ENCODE measurements at places on chromosomes 1 and 21. TPM values are rescaled to one million over a fixed set of nuclear protein-coding genes. Genes with fewer than 3 reads are reported as not detected.
A peak's percentile ranks its signal among the peaks of the same experiment; 100 is the strongest.

The RGS2 gene
- 35.3 TPM for total RNA-seq

The NBPF10 gene
- total RNA-seq, result 3.7 TPM

The OPTC gene
- not detected for total RNA-seq

The PSRC1 gene
- 4.2 TPM for total RNA-seq

The LEFTY2 gene
- total RNA-seq, result not detected

The PGBD2 gene
- total RNA-seq, result 10.2 TPM

The DENND2C gene
- total RNA-seq, result 4.7 TPM

The ZYG11A gene
- total RNA-seq, result 0.12 TPM

GRCh38 chr1:60916906-60917305 is 165.5 kb upstream of the NFIA start:
- no peak overlapping the region for H3K4me3 ChIP-seq
- DNase-seq, result no peak
- no peaks in the 10 kb centered on the region for H3K27me3 ChIP-seq
- no peaks in the 10 kb centered on the region for H3K36me3 ChIP-seq
- H3K27ac ChIP-seq, result no peak overlapping the region

- no peak overlapping the region for H3K27ac ChIP-seq
- H3K4me3 ChIP-seq, result no peak overlapping the region
- H3K27me3 ChIP-seq, result no peaks in the 10 kb centered on the region
- H3K36me3 ChIP-seq, result no peaks in the 10 kb centered on the region
- H3K4me1 ChIP-seq, result no peaks in the 10 kb centered on the region
Observed at GRCh38 chr21:41186755-41187536, 19.0 kb downstream of the BACE2 start.

GRCh38 chr1:8251635-8252034 is 66.3 kb upstream of the SLC45A1 start:
- peak overlapping the region; percentile 66 for H3K27ac ChIP-seq
- H3K4me1 ChIP-seq, result no peaks in the 10 kb centered on the region
- no peaks in the 10 kb centered on the region for H3K36me3 ChIP-seq

DNA sequence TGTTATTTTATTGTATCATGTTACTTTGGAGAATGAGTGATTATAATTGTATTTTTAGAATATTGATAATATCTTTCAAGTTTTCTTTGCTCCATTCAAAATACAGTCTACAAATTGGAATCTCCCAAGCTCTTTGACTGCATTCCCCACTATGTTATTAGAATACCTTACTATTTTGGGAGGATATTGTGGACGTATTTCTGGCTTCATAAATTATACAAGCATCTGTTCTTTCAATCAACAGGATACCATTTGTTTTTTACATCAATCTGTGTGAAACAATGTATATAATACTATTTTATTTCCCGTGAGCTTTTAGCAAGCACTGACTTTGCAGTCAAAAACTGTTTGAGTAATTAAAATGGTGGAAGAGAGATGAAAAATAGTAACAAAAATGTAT is 226.5 kb downstream of the PTPRC start:
- H3K4me3 ChIP-seq, result no peak overlapping the region
- H3K36me3 ChIP-seq, result peaks cover 2% of the 10 kb centered on the region
- no peak for DNase-seq
- H3K4me1 ChIP-seq, result no peaks in the 10 kb centered on the region
- no peaks in the 10 kb centered on the region for H3K27me3 ChIP-seq

- no peaks in the 10 kb centered on the region for H3K27me3 ChIP-seq
- no peak overlapping the region for H3K4me3 ChIP-seq
- H3K27ac ChIP-seq, result no peak overlapping the region
- H3K4me1 ChIP-seq, result no peaks in the 10 kb centered on the region
- DNase-seq, result no peak
Observed at GRCh38 chr1:231973830-231974229, 347.2 kb downstream of the DISC1 start.

DNA sequence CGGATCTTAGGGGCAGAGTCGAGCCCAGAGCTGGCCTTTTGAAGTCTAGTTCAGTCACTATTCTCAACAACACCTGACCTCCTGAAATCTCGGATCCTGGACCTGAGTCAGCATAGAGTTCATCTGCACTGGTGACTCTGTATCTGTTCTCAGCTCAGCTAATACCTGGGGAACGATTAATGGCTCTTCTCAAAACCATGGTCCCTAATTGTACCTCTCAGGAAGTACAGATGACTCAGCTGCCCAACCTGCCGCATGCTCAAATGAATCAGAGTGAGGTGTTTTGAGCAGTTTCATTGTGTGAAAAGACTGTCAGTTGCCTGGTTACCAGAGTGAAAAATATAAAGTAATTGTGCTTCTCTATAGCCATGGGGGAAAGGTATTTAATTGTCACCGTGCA is 89.2 kb downstream of the SLC35F3 start:
- no peaks in the 10 kb centered on the region for H3K27me3 ChIP-seq
- no peak overlapping the region for H3K27ac ChIP-seq
- no peaks in the 10 kb centered on the region for H3K36me3 ChIP-seq
- no peaks in the 10 kb centered on the region for H3K4me1 ChIP-seq
- DNase-seq, result no peak

- H3K27me3 ChIP-seq, result no peaks in the 10 kb centered on the region
- no peaks in the 10 kb centered on the region for H3K36me3 ChIP-seq
- H3K4me3 ChIP-seq, result no peak overlapping the region
- H3K4me1 ChIP-seq, result peaks cover 21% of the 10 kb centered on the region
- H3K27ac ChIP-seq, result no peak overlapping the region
Observed at GRCh38 chr1:179812501-179813292, 64.9 kb downstream of the TOR1AIP2 start.

GRCh38 chr1:188668083-188668482 is 1809.6 kb downstream of the BRINP3 start:
- H3K27me3 ChIP-seq, result no peaks in the 10 kb centered on the region
- no peak for DNase-seq
- no peak overlapping the region for H3K27ac ChIP-seq
- H3K4me1 ChIP-seq, result no peaks in the 10 kb centered on the region

DNA sequence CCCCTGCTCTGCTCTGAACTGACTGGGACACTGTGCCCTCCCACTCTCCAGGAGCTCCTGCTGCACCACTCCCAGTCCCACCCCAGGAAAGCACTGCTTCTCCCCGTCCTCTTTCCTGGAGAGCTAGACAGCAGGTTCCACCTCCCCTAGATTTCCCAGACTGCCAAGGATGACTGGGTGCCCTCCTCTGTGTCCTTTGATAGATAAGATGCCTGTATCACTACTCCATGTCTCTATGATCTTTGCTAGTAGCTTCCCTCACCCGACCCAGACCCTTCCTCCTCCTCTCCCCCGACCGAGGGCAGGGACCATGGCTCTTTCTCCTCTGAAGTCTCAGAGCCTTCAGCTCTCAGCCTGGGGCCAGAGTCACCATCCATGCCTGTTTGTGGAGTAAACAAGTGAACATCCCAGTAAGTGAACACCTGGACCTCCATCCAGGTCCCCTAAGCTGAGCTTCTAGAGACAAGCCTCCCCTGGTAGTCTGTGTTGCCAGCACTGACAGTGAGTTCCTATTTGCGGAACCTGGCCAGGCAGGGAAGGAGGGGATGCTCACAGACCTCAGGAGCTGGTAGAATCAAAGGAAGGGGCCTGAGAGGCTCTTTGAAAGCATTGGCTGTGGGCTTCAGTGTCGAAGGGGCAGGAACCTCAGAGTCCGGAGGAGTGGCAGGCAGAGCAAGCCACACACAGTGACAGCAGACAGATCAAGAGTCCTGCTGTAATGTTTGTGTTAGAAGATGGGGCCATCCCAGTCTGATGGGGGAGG is 104.0 kb downstream of the PAX7 start:
- no peaks in the 10 kb centered on the region for H3K27me3 ChIP-seq
- H3K4me1 ChIP-seq, result no peaks in the 10 kb centered on the region
- no peaks in the 10 kb centered on the region for H3K36me3 ChIP-seq
- no peak overlapping the region for H3K27ac ChIP-seq
- no peak for DNase-seq

GRCh38 chr1:217088521-217089284 is 365.5 kb upstream of the ESRRG start:
- DNase-seq, result no peak
- no peaks in the 10 kb centered on the region for H3K4me1 ChIP-seq
- H3K4me3 ChIP-seq, result no peak overlapping the region
- no peaks in the 10 kb centered on the region for H3K36me3 ChIP-seq
- peaks cover 32% of the 10 kb centered on the region for H3K27me3 ChIP-seq

DNA sequence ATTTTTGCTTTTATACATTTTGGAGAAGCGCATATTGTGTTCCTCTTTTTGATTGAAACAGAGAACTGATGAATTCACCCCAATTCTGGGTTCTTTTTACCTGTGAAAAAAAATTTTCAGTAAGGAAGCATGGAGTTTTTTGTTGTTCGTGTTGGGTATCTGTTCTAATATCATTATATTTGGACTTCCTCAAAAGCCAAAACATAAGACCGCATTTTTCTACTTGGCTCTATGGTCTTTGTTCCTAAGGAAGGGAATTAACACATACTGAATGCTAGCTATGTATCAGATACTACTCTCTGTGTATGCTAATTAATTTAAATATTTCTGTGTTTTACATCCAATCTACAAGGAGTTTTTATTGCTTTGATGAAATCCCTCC is 12.9 kb downstream of the EPB41 start:
- peaks cover 37% of the 10 kb centered on the region for H3K4me1 ChIP-seq
- no peaks in the 10 kb centered on the region for H3K27me3 ChIP-seq
- no peak for DNase-seq
- H3K4me3 ChIP-seq, result no peak overlapping the region

DNA sequence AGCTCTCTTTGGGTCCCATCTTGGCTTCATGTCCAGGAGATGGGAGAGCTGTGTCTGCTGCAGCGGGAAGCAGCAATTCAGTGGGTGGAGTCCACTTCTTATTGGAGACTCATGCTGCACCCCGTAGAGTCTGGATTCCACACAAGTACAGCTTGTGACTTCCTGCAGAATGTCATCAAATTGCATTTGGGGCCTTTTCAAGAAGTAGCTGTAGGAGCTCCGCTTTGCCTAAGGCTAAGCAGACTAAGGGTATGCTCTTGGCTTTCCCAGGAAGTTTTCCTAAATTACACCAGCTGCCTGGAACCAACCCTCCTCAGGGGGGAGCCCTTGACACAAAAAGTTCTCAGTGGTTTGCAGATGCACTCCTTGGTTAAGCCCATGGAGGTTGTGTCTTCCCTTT is 5.7 kb upstream of the MOB3C start:
- H3K4me1 ChIP-seq, result peaks cover 2% of the 10 kb centered on the region
- no peak for DNase-seq
- no peak overlapping the region for H3K4me3 ChIP-seq
- H3K27me3 ChIP-seq, result no peaks in the 10 kb centered on the region
- no peaks in the 10 kb centered on the region for H3K36me3 ChIP-seq

DNA sequence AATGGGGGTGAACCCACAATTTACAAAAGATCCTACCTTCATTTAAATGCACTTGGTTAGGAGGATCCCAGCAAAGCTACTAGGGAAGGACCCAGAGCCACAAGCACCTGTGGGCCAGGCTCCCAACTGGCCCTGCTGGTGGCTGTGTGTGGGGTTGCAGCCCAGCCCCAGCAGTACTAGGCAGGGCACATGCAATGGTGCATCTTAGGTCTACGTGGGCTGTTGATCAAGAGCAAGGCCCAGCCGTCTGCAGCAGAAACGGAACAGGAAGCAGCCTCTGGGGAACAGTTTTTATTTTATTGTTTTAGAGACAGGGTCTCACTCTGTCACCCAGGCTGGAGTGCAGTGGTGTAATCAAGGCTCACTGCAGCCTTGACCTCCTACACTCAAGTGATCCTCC is 134.1 kb upstream of the RAB4A start:
- H3K27ac ChIP-seq, result no peak overlapping the region
- no peaks in the 10 kb centered on the region for H3K27me3 ChIP-seq
- no peaks in the 10 kb centered on the region for H3K36me3 ChIP-seq
- no peak overlapping the region for H3K4me3 ChIP-seq

DNA sequence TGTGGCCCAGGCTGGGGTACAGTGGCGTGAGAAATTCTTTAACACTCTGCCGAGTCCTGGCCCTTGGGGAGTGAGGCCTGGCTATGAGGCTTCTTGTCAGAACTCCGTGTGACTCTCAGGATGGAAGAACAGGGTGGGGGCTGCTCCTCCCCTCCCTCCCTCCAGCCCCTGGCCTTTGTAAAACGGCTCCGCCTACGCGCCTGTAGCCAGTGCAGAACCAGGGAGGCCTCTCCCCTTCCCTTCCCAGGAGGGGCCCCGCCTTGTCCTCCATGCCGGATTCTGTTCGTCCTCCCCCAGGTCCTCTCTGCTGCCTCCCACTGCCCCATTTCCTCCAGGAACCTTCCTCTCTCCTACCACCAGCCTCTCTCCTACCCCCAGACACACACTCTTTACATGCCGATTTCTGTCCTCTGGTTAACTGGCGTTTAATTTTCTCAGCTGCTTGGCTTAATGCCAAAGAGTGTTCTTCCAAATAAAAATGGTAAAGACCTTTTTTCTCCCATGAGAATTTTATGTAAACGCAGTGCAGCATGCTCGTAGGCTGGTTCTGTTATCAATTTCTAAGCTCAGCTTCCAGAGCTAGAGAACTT is 21.0 kb downstream of the PDE9A start:
- peaks cover 5% of the 10 kb centered on the region for H3K4me1 ChIP-seq
- no peaks in the 10 kb centered on the region for H3K36me3 ChIP-seq
- DNase-seq, result no peak
- H3K27ac ChIP-seq, result no peak overlapping the region
- no peak overlapping the region for H3K4me3 ChIP-seq

GRCh38 chr1:6601923-6602668 is 573 bp downstream of the KLHL21 start:
- peaks cover 23% of the 10 kb centered on the region for H3K4me1 ChIP-seq
- peak overlapping the region; percentile 52 for H3K4me3 ChIP-seq
- peak; percentile 88 for DNase-seq
- peaks cover 22% of the 10 kb centered on the region for H3K36me3 ChIP-seq
- H3K27ac ChIP-seq, result peak overlapping the region; percentile 99

- no peak overlapping the region for H3K4me3 ChIP-seq
- no peak overlapping the region for H3K27ac ChIP-seq
- no peak for DNase-seq
- H3K27me3 ChIP-seq, result no peaks in the 10 kb centered on the region
- no peaks in the 10 kb centered on the region for H3K4me1 ChIP-seq
- H3K36me3 ChIP-seq, result no peaks in the 10 kb centered on the region
Observed at GRCh38 chr1:11529763-11530730, 51.1 kb downstream of the DISP3 start.

DNA sequence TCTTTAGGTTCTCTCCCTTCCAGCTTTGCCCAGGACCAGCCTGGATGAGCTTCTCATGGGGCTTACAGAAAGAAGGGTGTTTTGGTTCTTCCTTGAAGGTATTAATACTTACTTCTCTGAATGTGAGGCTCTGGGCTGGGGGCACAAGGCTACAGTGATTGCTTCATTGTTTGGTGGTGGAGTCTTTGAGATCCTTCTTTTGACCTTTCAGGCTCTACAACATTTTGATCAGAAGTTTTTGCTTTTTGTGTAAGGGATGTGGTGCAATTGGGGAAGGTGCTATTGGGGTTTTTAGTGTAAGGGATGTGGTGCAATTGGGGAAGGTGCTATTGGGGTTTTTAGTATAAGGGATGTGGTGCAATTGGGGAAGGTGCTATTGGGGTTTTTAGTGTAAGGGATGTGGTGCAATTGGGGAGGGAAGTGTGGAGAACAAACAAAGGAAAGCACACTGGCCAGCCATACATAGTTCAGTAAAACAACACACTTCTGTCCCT is 103.6 kb upstream of the IVNS1ABP start:
- H3K27me3 ChIP-seq, result no peaks in the 10 kb centered on the region
- no peak for DNase-seq
- peak overlapping the region; percentile 91 for H3K27ac ChIP-seq
- no peaks in the 10 kb centered on the region for H3K36me3 ChIP-seq
- H3K4me3 ChIP-seq, result no peak overlapping the region

GRCh38 chr1:201302163-201303152 is 19.2 kb downstream of the PKP1 start:
- no peaks in the 10 kb centered on the region for H3K36me3 ChIP-seq
- no peak overlapping the region for H3K27ac ChIP-seq
- H3K27me3 ChIP-seq, result no peaks in the 10 kb centered on the region
- H3K4me1 ChIP-seq, result peaks cover 4% of the 10 kb centered on the region
- H3K4me3 ChIP-seq, result no peak overlapping the region
